ENCODE measurements at places on chromosomes 6 and 20.

DNA sequence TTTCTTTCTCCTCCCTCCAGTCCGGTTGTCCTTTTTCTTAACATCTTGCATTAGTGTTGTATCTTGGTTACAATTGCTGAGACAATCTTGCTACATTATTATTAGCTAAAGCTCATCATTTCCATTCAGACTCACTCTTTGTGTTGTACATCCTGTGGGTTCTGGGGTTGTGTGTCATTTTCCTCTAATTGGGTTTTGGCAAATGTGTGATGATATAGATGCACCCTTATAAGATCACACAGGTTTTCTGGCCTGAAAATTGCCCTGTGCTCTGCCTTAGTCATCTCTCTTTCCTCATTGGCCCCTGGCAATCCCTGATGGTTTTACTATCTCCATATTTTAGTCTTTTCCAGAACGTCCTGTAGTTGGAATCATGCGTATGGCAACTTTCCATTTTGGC is 60.1 kb downstream of the PPP1R14C start:
- no peak overlapping the region for H3K27ac ChIP-seq
- H3K27me3 ChIP-seq: no peaks in the 10 kb centered on the region
- peaks cover 9% of the 10 kb centered on the region for H3K4me1 ChIP-seq
- no peak for DNase-seq

GRCh38 chr6:160137130-160137988 is 15.7 kb downstream of the SLC22A1 start:
- peaks cover 2% of the 10 kb centered on the region for H3K36me3 ChIP-seq
- H3K4me1 ChIP-seq: peaks cover 11% of the 10 kb centered on the region
- DNase-seq: no peak
- H3K4me3 ChIP-seq: no peak overlapping the region
- H3K27me3 ChIP-seq: no peaks in the 10 kb centered on the region

- no peak for DNase-seq
- H3K4me3 ChIP-seq: no peak overlapping the region
- H3K4me1 ChIP-seq: no peaks in the 10 kb centered on the region
- H3K27ac ChIP-seq: no peak overlapping the region
These were observed 105.7 kb downstream of the CRYBG1 start for GRCh38 chr6:106466211-106466610.

DNA sequence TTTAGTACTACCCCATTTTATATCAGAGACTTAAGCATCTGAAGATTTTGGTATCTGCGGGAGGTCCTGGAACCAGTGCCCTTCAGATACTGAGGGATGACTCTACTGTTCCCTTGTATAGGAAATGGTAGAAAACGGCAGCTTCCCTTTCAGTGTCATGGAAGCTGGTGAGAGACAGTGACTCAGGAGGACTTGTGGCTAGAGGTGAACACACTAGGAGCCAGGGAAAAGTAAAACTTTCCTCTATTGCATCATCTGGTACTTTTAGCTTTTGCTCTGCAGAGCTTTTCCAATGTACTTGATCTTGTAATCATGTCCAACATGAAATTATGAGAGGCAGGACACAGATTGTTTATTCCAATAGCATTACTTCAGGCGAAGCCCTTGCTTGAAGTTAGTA is 45.0 kb downstream of the RNF144B start:
- no peak overlapping the region for H3K27ac ChIP-seq
- no peaks in the 10 kb centered on the region for H3K4me1 ChIP-seq
- no peaks in the 10 kb centered on the region for H3K27me3 ChIP-seq
- H3K4me3 ChIP-seq: no peak overlapping the region

- no peak for DNase-seq
- no peak overlapping the region for H3K27ac ChIP-seq
- no peak overlapping the region for H3K4me3 ChIP-seq
- H3K27me3 ChIP-seq: no peaks in the 10 kb centered on the region
These were observed 15.6 kb upstream of the UBE2J1 start for GRCh38 chr6:89368107-89368506.

GRCh38 chr6:38192487-38192886 is 373.0 kb downstream of the ZFAND3 start:
- no peaks in the 10 kb centered on the region for H3K27me3 ChIP-seq
- peaks cover 12% of the 10 kb centered on the region for H3K36me3 ChIP-seq
- peaks cover under 1% of the 10 kb centered on the region for H3K4me1 ChIP-seq
- H3K4me3 ChIP-seq: no peak overlapping the region

DNA sequence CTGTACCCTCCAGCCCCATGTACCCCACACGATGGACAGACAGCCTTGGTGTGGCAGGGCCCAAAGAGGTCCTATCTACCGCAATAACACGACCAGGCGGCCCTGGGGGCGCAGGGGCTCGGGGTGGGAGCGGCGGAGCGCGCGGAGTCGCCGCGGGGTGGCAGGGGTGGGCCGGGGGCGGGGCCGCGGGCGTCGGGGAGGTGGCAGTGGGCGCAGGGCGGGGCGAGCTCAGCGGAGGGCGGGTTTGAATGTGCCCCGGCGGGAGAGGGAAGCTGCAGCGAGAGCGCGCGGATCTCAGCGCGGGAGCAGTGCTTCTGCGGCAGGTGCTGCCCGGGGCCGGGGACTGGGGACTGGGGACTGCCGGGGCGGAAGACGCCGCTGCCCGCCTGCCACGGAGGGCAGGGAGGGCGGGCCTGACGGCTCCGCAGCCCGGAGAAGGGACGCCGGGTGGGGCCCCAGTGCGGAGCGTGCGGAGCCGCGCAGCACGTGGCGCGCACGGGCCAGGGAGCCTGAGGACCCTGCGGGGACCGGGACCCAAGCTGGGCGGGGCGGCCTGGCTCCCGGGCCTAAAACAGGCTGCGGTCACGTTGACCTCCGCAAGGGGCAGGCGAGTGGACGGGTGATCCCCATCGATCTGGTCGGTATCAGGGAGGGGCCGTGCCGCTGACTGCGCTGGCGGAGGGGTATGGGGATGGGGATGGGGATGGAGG is at the start of gene SLC29A1:
TSS of gene SLC29A1 (plus strand) at position 277 of the 710 bp plus-strand sequence. CDS start 3,719 bp downstream, outside the sequence.
- peak within 1 kb of the TSS; percentile 36 for H3K27ac ChIP-seq
- H3K27me3 ChIP-seq: peaks cover 4% of the 10 kb centered on the region
- peak within 1 kb of the TSS; percentile 83 for H3K4me3 ChIP-seq
- peak; percentile 67 for DNase-seq
- H3K36me3 ChIP-seq: peaks cover 1% of the 10 kb centered on the region

DNA sequence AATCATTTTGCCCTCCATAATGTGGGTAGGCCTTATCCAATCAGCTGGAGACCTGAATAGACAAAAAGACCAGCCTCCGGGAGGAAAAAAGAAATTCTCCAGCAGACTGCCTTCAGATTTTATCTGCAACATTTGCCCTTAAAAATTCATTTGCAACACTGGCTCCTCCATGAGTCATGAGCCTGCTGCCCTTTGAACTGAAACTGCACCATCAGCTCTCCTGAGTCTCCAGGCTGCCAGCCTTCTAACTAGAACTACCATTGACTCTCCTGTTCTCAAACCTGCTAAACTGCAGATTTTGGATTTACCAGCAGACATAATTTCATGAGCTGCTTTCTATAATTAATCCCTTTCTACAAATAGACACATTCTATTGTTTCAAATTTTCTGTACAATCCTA is 223.9 kb upstream of the THEMIS start:
- no peak overlapping the region for H3K4me3 ChIP-seq
- H3K27me3 ChIP-seq: no peaks in the 10 kb centered on the region
- no peak overlapping the region for H3K27ac ChIP-seq
- no peak for DNase-seq

- no peak for DNase-seq
- peaks cover 2% of the 10 kb centered on the region for H3K36me3 ChIP-seq
- no peak overlapping the region for H3K4me3 ChIP-seq
- H3K27ac ChIP-seq: no peak overlapping the region
- H3K4me1 ChIP-seq: no peaks in the 10 kb centered on the region
These were observed 142.5 kb upstream of the TCF21 start for GRCh38 chr6:133746417-133746770.

DNA sequence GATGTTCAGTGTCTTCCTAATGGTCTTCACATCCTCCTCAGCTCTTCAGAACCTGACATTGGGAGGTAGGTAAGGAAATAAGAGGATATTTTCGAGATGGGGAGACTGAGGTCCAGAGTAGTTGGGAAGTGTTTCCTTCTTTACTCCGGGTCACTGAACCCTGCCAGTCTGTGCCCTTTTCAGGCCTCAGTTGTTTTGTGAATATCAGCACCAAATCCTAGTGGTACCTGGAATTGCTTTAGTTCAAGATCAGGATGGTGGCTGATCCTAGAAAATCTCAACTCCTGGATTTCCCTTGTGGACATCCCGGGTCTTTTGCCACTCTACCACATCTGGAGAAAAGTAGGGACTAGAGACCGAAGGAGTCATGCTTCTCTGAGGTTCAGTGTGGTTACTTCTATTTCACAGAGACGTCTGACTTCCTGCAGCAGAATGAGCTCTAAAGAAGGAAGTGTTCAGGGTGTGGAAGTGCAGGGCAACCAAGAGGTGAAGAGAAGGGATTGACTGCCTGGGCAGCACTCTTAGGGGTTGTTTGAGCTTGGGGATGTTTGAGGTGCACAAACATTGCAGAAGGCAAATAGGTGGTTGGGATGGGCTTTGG is 995 bp downstream of the STK4 start:
- H3K4me3 ChIP-seq: peak overlapping the region; percentile 100
- H3K36me3 ChIP-seq: peaks cover 35% of the 10 kb centered on the region
- H3K4me1 ChIP-seq: peaks cover 60% of the 10 kb centered on the region
- DNase-seq: peak; percentile 46

DNA sequence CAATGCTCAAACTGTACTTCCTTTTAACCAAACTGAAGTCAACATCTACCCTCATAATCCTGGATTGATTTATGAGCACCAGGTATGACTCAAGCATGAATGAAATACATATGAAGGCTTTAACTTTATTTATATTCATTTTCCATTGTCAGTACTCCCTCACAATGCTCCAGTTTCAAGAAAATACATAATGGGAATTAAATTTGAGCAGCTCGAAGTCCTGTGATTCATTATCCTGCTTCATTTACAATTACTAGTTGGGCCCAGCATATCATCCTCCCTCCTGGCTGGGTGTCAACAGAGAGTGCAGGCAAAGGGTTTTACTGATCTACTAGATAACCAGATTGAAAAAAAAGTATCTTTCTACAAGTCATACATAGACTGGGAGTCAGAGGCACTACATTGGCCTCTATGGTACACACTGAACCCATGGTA is 10.1 kb downstream of the SAMHD1 start:
- peaks cover 47% of the 10 kb centered on the region for H3K4me1 ChIP-seq
- peak overlapping the region; percentile 29 for H3K4me3 ChIP-seq
- H3K27me3 ChIP-seq: no peaks in the 10 kb centered on the region
- no peak for DNase-seq
- H3K36me3 ChIP-seq: peaks cover 78% of the 10 kb centered on the region

DNA sequence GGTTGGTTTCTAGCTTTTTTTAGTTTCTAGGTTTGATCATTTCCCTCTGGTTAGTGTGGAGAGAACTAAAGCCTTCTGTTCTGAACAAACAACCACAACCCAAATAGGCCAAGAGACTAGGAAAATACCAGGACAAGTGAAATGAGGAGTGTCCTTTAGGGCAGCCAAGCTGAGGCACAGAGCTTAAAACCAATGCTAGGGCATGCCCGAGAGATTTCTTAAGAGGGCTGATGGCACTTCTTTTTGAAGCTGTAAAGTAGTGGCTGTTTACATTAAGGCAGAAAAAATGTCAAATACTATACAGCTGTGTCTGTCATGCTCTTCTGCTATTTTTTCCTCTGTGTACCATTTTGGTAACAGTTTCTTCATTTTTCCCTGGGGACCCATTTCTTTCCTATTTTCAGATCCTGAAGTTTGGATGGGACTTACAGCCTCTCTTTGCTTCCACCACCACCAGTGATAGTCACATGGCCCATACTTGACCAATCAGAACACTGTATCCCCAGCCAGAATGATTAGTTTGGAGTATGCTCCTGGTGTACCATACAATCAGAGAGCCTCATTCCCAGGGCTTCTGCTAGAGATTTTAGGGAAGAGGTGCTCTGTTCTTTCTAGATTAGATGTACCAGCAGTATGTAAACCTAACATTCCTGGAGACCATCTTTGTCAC is 154.4 kb downstream of the BMP2 start:
- no peak overlapping the region for H3K4me3 ChIP-seq
- no peaks in the 10 kb centered on the region for H3K4me1 ChIP-seq
- no peaks in the 10 kb centered on the region for H3K36me3 ChIP-seq
- no peak overlapping the region for H3K27ac ChIP-seq

GRCh38 chr20:16063881-16064280 is 509.4 kb downstream of the KIF16B start:
- no peaks in the 10 kb centered on the region for H3K4me1 ChIP-seq
- H3K27me3 ChIP-seq: no peaks in the 10 kb centered on the region
- H3K27ac ChIP-seq: no peak overlapping the region
- no peak overlapping the region for H3K4me3 ChIP-seq
- DNase-seq: no peak

- H3K36me3 ChIP-seq: no peaks in the 10 kb centered on the region
- no peaks in the 10 kb centered on the region for H3K27me3 ChIP-seq
- DNase-seq: no peak
- no peaks in the 10 kb centered on the region for H3K4me1 ChIP-seq
- H3K4me3 ChIP-seq: no peak overlapping the region
These were observed 78.7 kb upstream of the IFNGR1 start for GRCh38 chr6:137297887-137298286.

GRCh38 chr20:46112430-46113112 is 5.5 kb upstream of the CD40 start:
- DNase-seq: no peak
- no peak overlapping the region for H3K27ac ChIP-seq
- no peaks in the 10 kb centered on the region for H3K4me1 ChIP-seq
- H3K27me3 ChIP-seq: peaks cover 58% of the 10 kb centered on the region
- no peaks in the 10 kb centered on the region for H3K36me3 ChIP-seq

GRCh38 chr6:13407709-13408695 is 79.4 kb downstream of the GFOD1 start:
- H3K4me3 ChIP-seq: no peak overlapping the region
- DNase-seq: no peak
- peaks cover 16% of the 10 kb centered on the region for H3K4me1 ChIP-seq
- H3K27me3 ChIP-seq: no peaks in the 10 kb centered on the region

GRCh38 chr20:1431158-1431557 is 35.5 kb downstream of the NSFL1C start:
- H3K4me1 ChIP-seq: peaks cover 19% of the 10 kb centered on the region
- DNase-seq: no peak
- no peak overlapping the region for H3K27ac ChIP-seq
- peaks cover 6% of the 10 kb centered on the region for H3K36me3 ChIP-seq
- no peak overlapping the region for H3K4me3 ChIP-seq
- H3K27me3 ChIP-seq: peaks cover 65% of the 10 kb centered on the region

DNA sequence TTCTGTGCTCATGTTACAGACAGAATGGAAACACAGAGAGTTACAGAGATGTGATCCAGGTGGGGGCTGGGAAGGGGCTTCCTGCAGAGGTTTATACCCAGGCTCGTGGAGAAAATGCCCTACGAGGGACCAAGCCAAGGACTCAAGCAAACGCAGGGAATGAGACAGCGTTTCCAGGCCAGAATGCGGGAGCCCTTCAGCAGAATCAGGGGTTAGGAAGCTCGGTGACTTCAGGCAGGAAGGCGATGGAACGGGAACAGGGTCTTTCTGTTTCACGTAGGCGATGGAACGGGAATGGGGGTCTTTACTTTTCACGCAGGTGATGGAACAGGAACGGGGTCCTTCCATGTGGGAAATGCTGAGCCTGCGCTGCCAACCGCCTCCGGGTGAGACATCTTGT is 82.6 kb downstream of the THBS2 start:
- H3K4me3 ChIP-seq: no peak overlapping the region
- no peaks in the 10 kb centered on the region for H3K36me3 ChIP-seq

GRCh38 chr6:8079126-8079525 is 14.9 kb upstream of the BLOC1S5 start:
- H3K4me1 ChIP-seq: no peaks in the 10 kb centered on the region
- no peak for DNase-seq
- no peak overlapping the region for H3K27ac ChIP-seq
- peaks cover 2% of the 10 kb centered on the region for H3K36me3 ChIP-seq
- no peaks in the 10 kb centered on the region for H3K27me3 ChIP-seq
